ENCODE measurements at places on chromosomes 12 and 14.

DNA sequence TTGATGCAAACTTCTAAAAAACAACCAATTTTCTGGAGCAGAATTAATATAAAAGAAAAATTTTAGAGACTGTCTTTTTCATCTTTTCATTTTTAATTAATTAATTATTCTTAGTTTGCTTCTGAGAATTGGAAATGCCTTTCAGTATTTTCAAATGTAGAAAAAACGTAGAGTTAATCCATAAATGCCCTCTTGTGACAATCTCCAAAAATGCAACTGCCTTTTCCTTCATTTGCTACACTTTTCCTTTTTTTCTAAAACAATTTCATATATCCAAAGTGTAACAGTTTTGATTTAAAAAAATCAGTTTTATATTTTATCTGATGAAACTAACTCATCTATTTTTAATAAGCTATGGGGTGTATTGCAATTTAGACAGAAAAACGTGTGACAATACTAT lies 409.3 kb downstream of the PRKD1 start:
- peak; percentile 9 for DNase-seq

GRCh38 chr14:22536853-22537338 lies 52.1 kb downstream of the DAD1 start:
- peak; percentile 93 for DNase-seq

DNA sequence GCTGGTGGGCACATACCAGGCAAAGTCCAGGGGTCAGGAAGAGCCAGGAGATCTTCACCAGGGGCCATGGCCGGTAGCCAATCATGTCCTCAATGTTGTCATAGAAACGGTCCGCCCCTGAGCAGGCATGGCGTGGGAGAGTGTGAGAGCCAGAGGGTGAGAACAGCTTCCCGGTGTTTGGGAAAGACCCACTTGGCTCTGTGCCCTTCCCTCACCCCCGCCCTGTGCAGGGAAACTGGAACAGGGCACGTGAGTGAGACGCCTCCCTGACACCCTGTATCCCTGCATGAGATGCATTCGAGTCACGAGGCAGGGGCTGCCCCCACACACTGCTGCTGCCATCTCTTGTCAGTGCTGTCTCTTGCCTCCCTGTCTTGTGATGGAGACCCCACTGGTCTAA lies 20.7 kb downstream of the SLC6A12 start:
- DNase-seq, result no peak

GRCh38 chr12:108915632-108916133 lies 35.8 kb downstream of the DAO start:
- DNase-seq, result no peak

DNA sequence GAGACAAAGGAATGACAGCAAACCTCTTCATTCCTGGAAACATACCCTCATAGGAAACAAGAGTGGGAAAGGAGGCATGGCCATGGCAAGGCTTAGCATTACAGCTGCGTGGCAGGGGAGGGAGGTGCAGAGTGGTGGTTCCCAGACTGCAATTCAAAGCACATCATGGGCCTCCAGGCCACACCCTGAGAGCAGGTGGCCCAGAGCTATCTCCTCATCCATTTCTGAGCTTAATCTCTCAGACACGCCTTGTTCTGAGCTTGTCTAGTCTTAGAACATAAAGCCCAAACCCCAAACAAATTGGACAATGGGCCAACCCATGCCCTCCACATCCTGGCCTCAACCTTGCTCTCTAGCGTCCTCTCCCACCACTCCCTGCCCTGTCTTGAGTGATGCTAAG lies 5.9 kb upstream of the KRT3 start:
- no peak for DNase-seq

DNA sequence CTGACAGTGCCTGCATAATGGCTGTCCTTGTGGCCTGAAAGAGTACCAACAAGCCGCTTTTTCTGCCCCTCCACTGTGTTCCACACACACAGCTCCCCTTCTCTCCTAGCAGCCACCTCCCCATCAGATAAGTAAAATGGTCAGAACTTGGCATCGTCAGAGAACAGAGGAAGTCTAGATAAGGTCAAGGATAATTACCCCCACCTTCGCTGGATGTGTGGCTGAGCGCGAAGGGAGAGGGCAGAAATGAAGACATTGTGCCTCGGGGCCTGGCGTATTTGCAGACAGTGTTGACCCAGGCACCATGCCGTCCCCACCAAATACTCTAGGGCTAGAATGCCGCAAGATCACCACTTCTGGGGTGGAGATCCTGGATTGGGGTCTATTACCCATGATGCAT lies 30.6 kb downstream of the FBXO21 start:
- DNase-seq, result no peak

DNA sequence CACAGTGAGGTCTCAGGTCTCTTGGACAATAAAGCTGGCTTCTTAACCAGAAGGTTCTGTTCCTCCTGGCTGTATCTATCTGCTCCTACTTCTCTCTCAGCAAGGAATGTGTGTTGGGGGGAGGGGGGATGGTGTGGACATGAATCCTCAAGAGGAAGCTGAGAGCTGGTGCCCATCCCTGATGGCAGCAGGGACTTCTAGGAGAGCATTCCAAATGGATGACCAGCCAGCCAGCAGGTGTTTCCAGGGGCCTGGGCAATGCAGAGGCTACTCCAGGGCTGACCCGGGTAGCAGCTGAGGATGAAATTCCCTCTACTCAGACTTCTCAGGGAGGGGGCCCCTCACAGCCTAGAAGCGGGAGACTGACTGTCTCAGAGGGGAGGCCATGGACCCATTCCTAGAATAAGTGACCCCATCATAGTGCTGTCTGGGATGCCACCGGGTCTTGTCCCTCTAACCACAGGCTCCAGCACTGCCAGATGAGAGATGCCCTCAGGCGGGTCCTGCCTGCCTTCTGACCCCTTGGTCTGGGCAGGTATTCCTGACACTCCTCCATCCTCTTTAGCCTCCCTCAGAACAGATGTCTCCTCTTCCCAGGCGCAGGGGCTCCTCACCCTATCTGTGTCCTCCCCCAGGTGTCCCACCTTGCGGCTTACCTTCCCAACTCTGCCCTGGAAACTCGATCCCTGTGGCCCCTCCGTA lies 1.2 kb downstream of the RAB15 start:
- peak; percentile 7 for DNase-seq
